ENCODE measurements at places on chromosomes 12 and 14. TPM values are rescaled to one million over a fixed set of nuclear protein-coding genes. Genes with fewer than 3 reads are reported as not detected.

The RPAP3 gene
- 33.8 TPM for total RNA-seq

The KERA gene
- not detected for total RNA-seq

The FGF23 gene
- not detected for total RNA-seq

The VASH1 gene
- total RNA-seq = 3.1 TPM

The FOXG1 gene
- not detected for total RNA-seq

The SDR9C7 gene
- total RNA-seq = not detected

The TRHDE gene
- 3.3 TPM for total RNA-seq

The ADAMTS20 gene
- total RNA-seq = not detected

The COX6A1 gene
- 1,087 TPM for total RNA-seq

The HVCN1 gene
- total RNA-seq = 4.3 TPM

The GUCY2C gene
- total RNA-seq = 137 TPM

The PZP gene
- total RNA-seq = not detected

DNA sequence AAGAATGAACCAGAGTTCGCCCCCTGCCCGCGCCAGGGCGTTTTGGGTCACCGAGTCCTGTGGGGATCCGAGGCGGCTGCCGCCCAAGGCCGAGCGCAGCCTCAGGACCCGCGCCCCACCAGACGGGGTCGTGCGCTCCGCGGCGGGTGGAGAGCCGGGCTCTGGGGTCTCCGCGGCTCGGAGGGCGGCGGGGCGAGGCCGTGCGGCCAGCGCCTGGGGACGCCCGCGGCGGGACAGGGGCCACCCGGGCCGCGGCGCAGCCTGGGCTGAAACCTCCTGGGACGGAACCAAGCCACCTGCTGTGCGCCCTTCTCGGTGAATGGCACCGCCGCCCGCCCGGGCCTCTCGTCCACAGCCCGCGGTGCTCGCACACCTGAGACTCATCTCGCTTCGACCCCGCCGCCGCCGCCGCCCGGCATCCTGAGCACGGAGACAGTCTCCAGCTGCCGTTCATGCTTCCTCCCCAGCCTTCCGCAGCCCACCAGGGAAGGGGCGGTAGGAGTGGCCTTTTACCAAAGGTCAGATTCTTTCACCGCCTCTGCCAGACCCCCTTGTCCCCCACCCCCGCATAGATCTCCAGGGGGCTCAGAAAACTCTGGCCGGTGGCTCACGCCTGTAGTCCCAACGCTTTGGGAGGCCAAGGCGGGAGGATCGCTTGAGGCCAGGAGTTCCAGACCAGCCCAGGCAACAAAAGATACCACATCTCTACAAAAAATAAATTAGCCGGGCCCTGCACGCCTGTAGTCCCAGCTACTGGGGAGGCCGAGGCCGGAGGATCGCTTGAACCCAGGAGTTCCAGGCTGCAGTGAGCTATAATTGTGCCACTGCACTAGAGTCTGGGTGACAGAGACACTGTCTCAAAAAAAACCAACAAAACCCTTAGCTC, 901 bp downstream of the B3GNT4 start:
- peaks cover 10% of the 10 kb centered on the region for H3K4me1 ChIP-seq
- peak overlapping the region; percentile 67 for H3K4me3 ChIP-seq
- DNase-seq = peak; percentile 49
- H3K36me3 ChIP-seq = no peaks in the 10 kb centered on the region
- H3K27me3 ChIP-seq = no peaks in the 10 kb centered on the region

- no peak for DNase-seq
- H3K4me3 ChIP-seq = no peak overlapping the region
- no peaks in the 10 kb centered on the region for H3K36me3 ChIP-seq
- no peaks in the 10 kb centered on the region for H3K27me3 ChIP-seq
- H3K4me1 ChIP-seq = no peaks in the 10 kb centered on the region
Measured at GRCh38 chr14:88248606-88249005, 74.5 kb downstream of the KCNK10 start.

- no peaks in the 10 kb centered on the region for H3K4me1 ChIP-seq
- DNase-seq = no peak
- no peaks in the 10 kb centered on the region for H3K27me3 ChIP-seq
Measured at GRCh38 chr12:70178038-70178437, 65.2 kb upstream of the CNOT2 start.

DNA sequence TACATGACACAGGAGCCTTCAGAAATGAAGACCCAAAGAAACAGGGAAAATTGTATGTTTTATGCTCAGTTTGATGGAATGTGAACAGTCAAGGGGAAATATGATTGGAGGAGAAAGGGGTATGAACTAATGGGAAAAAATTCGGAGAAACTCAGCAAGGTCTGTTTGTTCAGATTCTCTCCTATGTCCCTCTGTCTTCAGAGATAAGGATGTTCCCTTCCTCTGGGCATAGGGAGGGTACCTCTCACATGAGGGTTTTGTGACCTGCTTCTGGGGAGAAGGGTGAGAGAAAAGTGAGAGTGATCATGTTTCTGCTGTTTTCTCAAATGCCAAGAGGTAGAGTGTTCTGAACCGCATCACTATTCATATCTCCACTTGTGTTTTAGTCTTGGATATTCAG, 26.6 kb upstream of the LIMA1 start:
- no peaks in the 10 kb centered on the region for H3K36me3 ChIP-seq
- H3K4me3 ChIP-seq = no peak overlapping the region
- DNase-seq = no peak

GRCh38 chr12:109343677-109344076, 4.0 kb upstream of the MYO1H start:
- H3K27ac ChIP-seq = no peak overlapping the region

- no peaks in the 10 kb centered on the region for H3K36me3 ChIP-seq
- H3K4me3 ChIP-seq = no peak overlapping the region
- no peaks in the 10 kb centered on the region for H3K4me1 ChIP-seq
- no peak for DNase-seq
- no peaks in the 10 kb centered on the region for H3K27me3 ChIP-seq
Measured at GRCh38 chr14:72680853-72681640, 212.9 kb downstream of the DPF3 start.

DNA sequence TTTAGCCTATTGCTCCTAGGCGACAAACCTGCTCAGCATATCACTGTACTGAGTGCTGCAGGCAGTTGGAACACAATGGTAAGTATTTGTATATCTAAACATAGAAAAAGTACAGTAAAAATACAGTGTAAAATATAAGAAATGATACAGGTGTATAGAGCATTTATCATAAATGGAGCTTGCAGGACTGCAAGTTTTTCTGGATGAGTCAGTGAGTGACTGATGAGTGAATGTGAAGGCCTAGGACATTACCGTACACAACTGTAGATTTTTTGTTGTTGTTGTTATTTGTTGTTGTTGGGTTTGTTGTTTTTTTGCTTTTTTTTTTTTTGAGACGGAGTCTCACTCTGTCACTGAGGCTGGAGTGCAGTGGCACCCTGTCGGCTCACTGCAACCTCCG, 33.4 kb downstream of the PNMA1 start:
- H3K4me3 ChIP-seq = no peak overlapping the region
- H3K27ac ChIP-seq = no peak overlapping the region
- no peaks in the 10 kb centered on the region for H3K27me3 ChIP-seq

- no peak overlapping the region for H3K27ac ChIP-seq
- no peaks in the 10 kb centered on the region for H3K36me3 ChIP-seq
- DNase-seq = no peak
- no peaks in the 10 kb centered on the region for H3K27me3 ChIP-seq
Measured at GRCh38 chr14:75960231-75960630, 21.6 kb downstream of the TGFB3 start.

DNA sequence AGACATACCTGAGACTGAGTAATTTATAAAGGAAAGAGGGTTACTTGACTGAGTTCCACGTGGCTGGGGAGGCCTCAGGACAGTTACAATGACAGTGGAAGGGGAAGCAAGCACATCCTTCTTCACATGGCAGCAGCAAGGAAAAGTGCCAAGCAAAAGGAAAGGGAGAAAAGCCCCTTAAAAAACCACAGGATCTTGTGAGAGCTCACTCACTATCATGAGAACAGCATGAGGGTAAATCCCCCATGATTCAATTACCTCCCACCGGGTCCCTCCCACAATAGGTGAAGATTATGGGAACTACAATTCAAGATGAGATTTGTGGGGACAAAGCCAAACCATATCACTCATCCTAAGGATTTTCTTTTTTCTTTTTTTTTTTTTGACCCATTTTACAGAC, 177.8 kb upstream of the EEA1 start:
- H3K4me1 ChIP-seq = peaks cover 10% of the 10 kb centered on the region
- H3K4me3 ChIP-seq = no peak overlapping the region
- no peak for DNase-seq
- H3K36me3 ChIP-seq = no peaks in the 10 kb centered on the region
- no peaks in the 10 kb centered on the region for H3K27me3 ChIP-seq
- no peak overlapping the region for H3K27ac ChIP-seq

GRCh38 chr12:118851891-118852290, 129.4 kb upstream of the SRRM4 start:
- no peaks in the 10 kb centered on the region for H3K4me1 ChIP-seq
- H3K4me3 ChIP-seq = no peak overlapping the region
- H3K36me3 ChIP-seq = no peaks in the 10 kb centered on the region
- no peak overlapping the region for H3K27ac ChIP-seq
- no peak for DNase-seq

GRCh38 chr12:68499616-68500015, 111.1 kb upstream of the RAP1B start:
- H3K4me1 ChIP-seq = no peaks in the 10 kb centered on the region
- DNase-seq = no peak
- no peak overlapping the region for H3K27ac ChIP-seq
- no peaks in the 10 kb centered on the region for H3K36me3 ChIP-seq
- H3K27me3 ChIP-seq = no peaks in the 10 kb centered on the region

DNA sequence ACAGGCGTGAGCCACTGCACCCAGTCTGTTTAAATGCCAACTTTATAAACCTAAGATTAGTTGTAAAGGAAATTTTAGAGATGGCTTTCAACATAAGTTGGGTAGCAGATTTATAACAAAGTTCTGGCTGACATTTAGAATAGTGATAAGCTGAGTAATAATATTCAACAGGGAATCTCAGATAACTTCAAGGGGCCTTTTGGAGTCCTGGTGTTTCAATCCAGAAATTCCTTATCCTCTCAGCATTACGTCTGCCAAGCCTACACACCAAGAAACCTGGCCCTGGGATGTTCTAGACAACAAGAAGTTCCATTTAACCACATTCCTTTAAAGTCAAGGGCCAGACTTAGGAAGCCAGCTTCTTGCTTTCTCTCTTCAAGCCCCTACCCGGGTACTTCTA, 59.5 kb upstream of the DYRK2 start:
- peaks cover 14% of the 10 kb centered on the region for H3K4me1 ChIP-seq
- H3K27ac ChIP-seq = no peak overlapping the region
- H3K4me3 ChIP-seq = no peak overlapping the region
- no peaks in the 10 kb centered on the region for H3K27me3 ChIP-seq

DNA sequence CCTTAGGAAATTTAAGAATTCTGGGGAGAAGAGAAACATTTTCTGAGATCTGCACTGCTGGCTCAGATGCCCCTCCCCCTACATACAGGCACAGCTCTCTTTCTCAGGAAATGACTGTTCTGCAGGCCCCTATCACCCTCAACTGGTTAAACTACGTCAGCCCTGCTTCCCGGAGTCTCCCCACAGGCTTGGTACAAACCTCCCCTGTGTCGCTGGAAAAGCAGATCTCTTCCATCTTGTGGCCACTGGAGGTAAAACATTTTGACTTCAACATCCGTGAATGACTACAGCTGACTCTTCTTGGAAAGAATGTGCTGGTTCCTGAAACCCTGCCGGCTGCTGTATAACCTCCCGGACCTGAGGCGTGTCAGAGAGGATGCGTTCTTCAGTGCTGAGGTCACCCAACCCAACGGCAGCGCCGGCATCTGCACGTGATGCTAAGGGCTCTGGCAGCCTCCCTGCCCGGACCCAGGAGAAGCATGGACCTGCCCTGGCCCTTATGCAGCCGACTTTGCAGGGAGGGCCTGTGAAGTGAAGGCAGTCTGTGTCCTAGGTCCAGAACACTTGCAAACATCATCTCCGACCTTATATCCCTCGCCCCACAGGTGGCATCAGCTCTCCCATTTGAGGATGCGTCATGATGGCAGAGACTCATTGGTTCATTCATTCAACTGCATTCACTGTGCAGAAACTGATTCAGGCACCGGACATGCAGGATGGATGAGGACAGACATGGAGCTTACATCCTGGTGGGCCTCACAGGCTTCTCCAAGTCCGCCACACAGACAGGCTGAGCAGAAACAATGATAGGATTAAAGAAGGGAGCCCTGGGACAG, 129.2 kb downstream of the GCH1 start:
- peaks cover 8% of the 10 kb centered on the region for H3K36me3 ChIP-seq
- peak; percentile 88 for DNase-seq
- H3K27me3 ChIP-seq = no peaks in the 10 kb centered on the region
- peak overlapping the region; percentile 85 for H3K27ac ChIP-seq

DNA sequence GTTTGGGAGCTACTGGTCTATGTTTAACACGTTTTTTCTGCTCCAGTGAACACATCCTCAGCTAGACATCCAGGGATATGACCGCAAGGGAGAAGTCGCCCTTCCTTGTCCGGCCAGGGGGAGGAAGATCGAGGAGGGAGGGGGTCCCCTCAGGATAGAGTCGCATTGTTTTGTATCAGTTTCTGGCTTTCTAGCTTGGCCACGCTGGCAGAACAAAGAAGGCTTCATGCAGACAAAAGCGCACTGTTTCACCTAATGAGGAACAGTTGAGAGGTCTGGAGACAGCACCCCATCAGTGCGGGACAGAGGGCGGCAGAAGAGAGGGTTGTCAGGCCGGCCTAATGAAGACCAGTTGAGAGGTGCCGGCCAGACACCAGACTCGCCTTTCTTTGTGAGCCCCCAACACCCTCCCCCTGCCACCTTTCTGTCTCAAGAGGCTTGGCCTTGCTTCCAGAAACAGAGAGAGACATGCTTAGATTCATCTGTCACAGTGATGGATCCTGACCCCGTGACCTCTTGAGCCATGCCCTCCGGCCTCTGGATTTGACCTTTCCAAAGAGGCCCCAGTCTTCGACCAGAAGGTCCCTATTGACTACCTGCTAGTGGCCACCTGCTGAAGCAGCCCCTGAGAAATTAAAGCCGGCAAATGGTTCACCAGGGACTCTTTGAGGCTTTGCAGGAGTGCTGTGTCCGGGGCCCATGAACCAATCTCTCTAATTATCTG, 254.7 kb upstream of the TBX3 start:
- no peaks in the 10 kb centered on the region for H3K36me3 ChIP-seq
- H3K4me1 ChIP-seq = no peaks in the 10 kb centered on the region
- H3K4me3 ChIP-seq = no peak overlapping the region
- no peak for DNase-seq

- H3K27me3 ChIP-seq = no peaks in the 10 kb centered on the region
- H3K36me3 ChIP-seq = no peaks in the 10 kb centered on the region
- no peak for DNase-seq
Measured at GRCh38 chr12:22018860-22019259, 27.2 kb upstream of the CMAS start.

DNA sequence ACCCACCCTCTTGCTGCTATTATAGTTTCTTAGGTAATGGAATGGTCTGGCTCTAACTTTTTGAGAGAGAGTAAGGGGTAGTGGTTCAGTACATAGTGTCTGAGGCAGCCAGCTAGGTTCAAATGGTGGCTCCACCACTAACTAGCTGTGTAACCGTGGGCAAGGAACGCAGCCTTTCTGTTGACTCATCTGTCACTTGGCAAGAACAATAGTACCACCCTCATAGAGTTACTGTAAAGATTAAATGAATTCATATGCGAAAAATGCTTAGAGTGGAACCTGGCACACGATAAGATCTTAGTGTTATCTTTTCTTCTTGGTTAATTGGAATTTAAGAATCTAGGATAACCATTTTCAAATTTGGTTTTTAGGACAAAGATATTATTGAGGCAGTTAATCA, 14.0 kb downstream of the CCDC62 start:
- DNase-seq = no peak
- no peaks in the 10 kb centered on the region for H3K4me1 ChIP-seq
- no peak overlapping the region for H3K27ac ChIP-seq
- H3K36me3 ChIP-seq = no peaks in the 10 kb centered on the region

GRCh38 chr12:34398706-34399630, 376.7 kb downstream of the ALG10 start:
- H3K4me1 ChIP-seq = no peaks in the 10 kb centered on the region
- H3K4me3 ChIP-seq = no peak overlapping the region
- DNase-seq = peak; percentile 37
- no peaks in the 10 kb centered on the region for H3K27me3 ChIP-seq

Data from Peyer's patch (tissue), 4 donors.